Natural killer cell (primary cell): ENCODE measurements at places on chromosomes 6 and 20. TPM values are rescaled to one million over a fixed set of nuclear protein-coding genes. Genes with fewer than 3 reads are reported as not detected.

Gene TRIM15
- not detected for total RNA-seq

Gene RNF182
- not detected for total RNA-seq

Gene MYBL2
- total RNA-seq = 1.6 TPM

GRCh38 chr6:3137057-3137777 lies 18.7 kb downstream of the BPHL start:
- peaks cover 5% of the 10 kb centered on the region for H3K4me1 ChIP-seq
- no peak for DNase-seq
- no peak overlapping the region for H3K4me3 ChIP-seq
- H3K27me3 ChIP-seq = no peaks in the 10 kb centered on the region
- H3K36me3 ChIP-seq = peaks cover 10% of the 10 kb centered on the region

GRCh38 chr20:25274481-25274880 lies 26.6 kb downstream of the PYGB start:
- peak; percentile 2 for DNase-seq
- no peaks in the 10 kb centered on the region for H3K27me3 ChIP-seq
- no peaks in the 10 kb centered on the region for H3K4me1 ChIP-seq
- H3K36me3 ChIP-seq = peaks cover 66% of the 10 kb centered on the region

DNA sequence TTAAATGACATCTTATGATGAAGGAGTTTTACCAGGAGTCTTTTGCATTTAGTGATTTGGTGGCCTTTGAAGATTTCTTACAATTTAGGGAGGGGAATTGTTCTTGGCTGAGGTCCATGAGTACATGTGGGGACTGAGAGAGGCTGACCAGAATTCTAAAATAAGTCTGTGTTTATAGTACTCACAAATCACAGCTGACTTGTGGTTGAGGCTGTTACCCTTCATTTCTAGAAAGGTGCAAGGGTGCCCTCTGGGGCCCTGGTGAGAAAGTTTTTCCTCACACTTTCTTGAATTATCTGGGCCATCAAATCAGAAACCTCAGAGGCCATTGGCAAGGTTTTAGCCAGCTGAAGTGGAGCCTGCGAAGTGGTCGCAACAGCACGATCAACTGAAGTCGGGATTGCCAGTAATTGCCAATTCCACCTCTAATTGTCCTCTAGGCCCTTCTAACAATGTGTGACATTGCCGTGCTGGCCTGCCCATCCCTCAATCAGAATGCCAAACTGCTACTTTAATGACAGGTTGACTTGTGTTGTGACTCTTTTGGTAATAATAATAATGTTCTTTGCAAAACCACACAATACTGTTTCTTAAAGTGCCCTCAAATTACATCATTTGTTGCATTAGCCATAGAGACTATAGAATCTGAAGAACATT lies 221.6 kb downstream of the OGFRL1 start:
- no peaks in the 10 kb centered on the region for H3K4me1 ChIP-seq
- no peak overlapping the region for H3K27ac ChIP-seq
- H3K36me3 ChIP-seq = no peaks in the 10 kb centered on the region
- no peaks in the 10 kb centered on the region for H3K27me3 ChIP-seq
- H3K4me3 ChIP-seq = no peak overlapping the region
- DNase-seq = no peak

- H3K36me3 ChIP-seq = no peaks in the 10 kb centered on the region
- H3K4me1 ChIP-seq = no peaks in the 10 kb centered on the region
- H3K27me3 ChIP-seq = no peaks in the 10 kb centered on the region
- no peak overlapping the region for H3K27ac ChIP-seq
Observed at GRCh38 chr6:148525453-148525852, 182.8 kb downstream of the SASH1 start.

Gene BANF2
- not detected for total RNA-seq

- no peaks in the 10 kb centered on the region for H3K4me1 ChIP-seq
- H3K36me3 ChIP-seq = no peaks in the 10 kb centered on the region
- H3K4me3 ChIP-seq = no peak overlapping the region
- H3K27me3 ChIP-seq = no peaks in the 10 kb centered on the region
- no peak overlapping the region for H3K27ac ChIP-seq
Observed at GRCh38 chr6:51450248-51450957, 631.7 kb downstream of the TFAP2B start.

- peaks cover 5% of the 10 kb centered on the region for H3K27me3 ChIP-seq
- peaks cover 5% of the 10 kb centered on the region for H3K4me1 ChIP-seq
- H3K36me3 ChIP-seq = no peaks in the 10 kb centered on the region
- no peak overlapping the region for H3K27ac ChIP-seq
Observed at GRCh38 chr20:61966492-61967244, 99.0 kb downstream of the TAF4 start.

Gene HIVEP2
- total RNA-seq = 14.6 TPM

DNA sequence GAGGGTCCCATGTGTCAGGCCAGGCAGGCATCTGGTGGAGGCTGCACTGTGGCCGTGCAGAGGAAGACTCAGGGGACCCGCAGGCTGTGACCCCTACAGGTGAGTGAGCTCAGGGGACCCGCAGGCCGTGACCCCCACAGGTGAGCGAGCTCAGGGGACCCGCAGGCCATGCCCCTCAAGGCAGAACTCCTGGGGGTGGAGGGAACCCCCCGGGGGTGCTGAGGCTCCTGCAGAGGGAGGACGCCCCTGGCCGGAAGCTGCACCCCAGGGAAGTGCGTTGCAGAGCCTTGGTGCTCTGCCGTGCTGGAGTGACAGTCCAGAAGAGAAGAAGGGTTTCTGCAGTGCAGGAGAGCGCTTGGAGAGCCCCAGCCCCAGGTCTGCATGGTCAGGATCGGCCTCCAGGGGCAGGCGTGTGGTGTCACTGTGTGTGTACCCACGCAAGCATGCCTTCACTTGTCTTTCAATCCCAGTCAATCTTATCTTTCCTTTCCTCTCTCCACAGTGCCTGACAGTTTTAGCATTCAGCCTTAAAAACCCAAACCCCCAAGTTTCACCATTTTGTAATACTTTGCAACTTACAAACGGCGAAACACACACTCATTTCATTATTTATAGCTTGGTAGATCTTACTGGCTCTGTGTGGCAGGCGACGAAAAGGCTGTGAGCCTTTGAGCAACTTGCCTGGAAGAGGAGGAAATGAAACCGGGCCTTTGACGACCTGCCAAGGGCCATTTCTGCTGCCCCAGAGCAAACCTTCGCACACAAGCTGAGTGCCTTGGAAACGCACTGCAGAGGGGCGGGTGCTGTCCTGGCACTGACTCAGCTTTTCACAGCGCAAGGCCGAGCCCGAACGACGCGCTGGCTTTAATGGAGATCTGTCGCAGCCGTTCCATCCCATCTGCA lies 101.4 kb upstream of the AGPAT4 start:
- peaks cover 2% of the 10 kb centered on the region for H3K4me1 ChIP-seq
- no peaks in the 10 kb centered on the region for H3K36me3 ChIP-seq
- DNase-seq = no peak
- no peak overlapping the region for H3K4me3 ChIP-seq
- H3K27ac ChIP-seq = no peak overlapping the region
- no peaks in the 10 kb centered on the region for H3K27me3 ChIP-seq

GRCh38 chr20:33163856-33164762 lies 3.9 kb upstream of the BPIFA2 start:
- H3K27ac ChIP-seq = no peak overlapping the region
- no peaks in the 10 kb centered on the region for H3K27me3 ChIP-seq
- H3K4me3 ChIP-seq = no peak overlapping the region
- H3K4me1 ChIP-seq = no peaks in the 10 kb centered on the region

- DNase-seq = no peak
Observed at GRCh38 chr6:34524499-34524898, 31.6 kb downstream of the SPDEF start.
